ENCODE measurements at places on chromosomes 1 and 21.

DNA sequence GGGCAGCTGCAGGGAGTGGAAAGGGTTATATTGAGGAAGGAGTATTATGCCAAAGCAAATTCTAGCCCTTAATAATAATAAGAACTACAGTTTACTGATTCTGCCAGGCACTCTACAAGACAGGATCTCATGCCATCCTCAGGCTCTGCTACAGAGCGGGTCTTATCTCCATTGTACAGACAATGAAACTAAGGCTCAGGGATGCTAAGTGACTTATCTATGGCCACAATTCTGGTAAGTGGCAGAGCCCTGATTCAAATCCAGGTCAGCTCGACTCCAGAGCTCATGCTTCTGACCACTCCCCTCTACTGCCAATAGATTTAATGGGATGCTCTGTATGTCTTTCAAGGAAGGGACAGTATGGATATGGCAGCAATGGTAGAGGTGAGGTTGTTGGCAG lies 146.1 kb upstream of the CD34 start:
- no peak for DNase-seq

GRCh38 chr1:241924080-241924808 lies 33.3 kb upstream of the BECN2 start:
- no peak for DNase-seq

DNA sequence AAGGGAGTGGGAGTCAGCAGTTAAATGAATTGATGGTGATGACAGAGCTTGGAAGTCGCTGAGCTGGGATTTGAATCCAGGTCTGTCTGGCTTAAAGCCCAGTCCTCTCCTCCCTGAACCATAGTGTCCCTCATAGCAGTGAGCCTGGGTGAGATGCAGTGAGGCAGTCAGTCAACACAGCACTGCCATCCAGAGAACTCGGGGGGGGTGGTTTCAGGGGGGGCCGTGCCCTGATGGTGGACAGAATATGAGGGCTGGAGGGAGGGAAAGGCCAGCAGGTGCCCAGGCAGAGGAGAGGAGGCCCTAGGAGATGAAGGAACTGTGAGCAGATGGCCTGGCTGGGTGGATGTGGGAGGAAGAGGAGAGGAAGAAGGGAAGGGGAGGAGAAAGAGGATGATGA lies 405.6 kb downstream of the PTPRU start:
- no peak for DNase-seq

GRCh38 chr1:89701746-89702241 lies 68.9 kb downstream of the LRRC8C start:
- DNase-seq, result no peak

- peak; percentile 62 for DNase-seq
These were observed 506 bp downstream of the JUN start for GRCh38 chr1:58783090-58783992.

- DNase-seq, result no peak
These were observed 32.2 kb upstream of the GPR137B start for GRCh38 chr1:236110137-236110536.

DNA sequence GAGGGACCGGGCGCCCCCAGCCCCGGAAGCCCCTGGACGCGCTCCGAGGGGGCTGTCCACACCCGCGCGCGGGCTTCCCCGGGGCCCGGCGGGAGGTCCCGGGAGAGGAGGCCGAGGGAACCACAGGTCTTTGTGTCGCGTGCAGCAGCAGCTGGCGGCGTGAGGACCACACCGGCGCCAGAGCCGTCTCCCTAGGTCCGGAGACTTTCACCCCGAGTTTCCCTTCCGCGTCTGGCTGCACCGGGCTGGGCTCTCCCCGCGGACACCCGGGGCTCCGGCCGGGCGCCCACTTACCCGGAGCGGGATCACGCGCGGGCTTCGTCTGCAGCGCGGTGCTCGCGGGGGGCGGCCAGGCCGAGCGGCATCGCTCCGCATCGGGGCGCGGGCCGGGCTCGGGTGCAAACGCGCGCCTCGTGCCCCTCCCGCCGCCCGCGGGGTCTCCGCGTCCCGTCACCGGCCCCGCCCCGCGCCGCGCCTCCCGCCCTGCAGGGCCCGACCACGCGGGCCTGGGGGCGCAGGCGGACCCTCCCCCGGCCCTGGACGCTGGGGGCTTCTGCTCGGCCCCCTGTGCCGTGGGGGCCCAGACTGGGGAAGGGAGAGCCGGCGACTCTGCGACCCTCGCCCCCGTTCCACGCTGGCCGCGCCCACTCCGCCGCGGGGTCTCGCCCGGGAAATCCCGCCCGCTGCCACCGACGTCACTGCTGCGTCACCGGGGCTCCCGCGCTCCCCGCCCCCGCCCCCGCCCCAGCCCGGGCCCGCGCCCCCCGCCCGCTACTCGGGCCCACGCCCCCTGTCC lies at the start of gene GNG4:
TSS of gene GNG4 (minus strand) at position 417 of the 796 bp plus-strand sequence. CDS start 65,946 bp downstream, outside the sequence.
- peak; percentile 72 for DNase-seq

GRCh38 chr1:101482306-101482705 lies 245.5 kb downstream of the S1PR1 start:
- DNase-seq, result no peak

DNA sequence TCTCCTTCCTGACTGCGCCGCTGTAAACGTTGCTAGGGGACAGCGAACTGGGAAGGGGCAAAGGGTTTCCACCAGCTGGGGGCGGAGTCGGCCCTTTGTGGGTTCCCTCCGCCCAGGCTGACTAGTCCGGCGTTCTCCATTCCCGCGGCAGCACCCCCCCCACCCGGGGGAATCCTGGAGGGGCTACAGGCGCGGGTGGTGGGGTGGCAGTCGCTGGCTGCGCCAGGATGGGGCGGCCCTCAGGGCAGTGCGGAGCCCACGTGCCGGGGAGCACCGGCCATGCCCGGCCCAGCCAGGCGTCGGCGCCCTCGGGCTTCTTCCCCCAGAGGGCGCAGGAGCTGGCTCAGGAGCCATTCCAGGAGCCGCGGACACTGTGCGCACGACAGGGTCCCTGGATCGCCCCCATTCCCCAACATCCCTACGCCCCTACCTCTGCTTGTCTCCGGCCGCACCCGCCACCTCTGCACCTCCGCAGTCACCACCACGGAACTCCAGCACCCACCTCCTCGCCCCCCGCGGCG lies 476 bp downstream of the BATF3 start:
- DNase-seq, result peak; percentile 61

DNA sequence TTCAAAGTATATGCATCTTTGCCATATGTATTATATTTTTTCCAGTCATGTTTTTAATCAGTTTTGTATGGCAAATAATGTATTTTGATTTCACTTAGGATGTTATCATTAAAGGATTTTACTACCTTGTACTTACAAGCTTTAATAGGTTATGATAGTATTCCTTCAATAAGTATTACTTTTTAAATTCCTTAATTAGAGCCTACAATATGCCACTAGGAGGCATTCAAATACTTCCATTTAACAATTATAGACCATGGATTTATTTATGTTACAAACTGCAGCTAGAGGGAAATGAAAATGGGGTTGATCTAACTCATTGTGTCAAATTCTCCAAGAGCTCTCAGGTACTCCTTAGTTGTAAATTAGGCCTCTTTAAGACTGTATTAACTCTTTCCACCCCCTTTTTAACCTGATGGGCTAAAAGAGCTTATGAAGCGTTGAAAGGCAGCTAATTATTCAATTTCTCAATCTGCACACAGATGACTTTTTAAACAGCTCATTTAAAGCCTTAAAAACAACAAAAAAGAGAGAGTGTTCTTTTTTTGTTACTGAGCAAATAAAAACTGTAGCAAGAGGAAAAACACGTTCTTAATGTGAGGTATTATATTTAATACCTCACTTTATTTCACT lies 156.2 kb downstream of the DENND1B start:
- DNase-seq, result peak; percentile 16

DNA sequence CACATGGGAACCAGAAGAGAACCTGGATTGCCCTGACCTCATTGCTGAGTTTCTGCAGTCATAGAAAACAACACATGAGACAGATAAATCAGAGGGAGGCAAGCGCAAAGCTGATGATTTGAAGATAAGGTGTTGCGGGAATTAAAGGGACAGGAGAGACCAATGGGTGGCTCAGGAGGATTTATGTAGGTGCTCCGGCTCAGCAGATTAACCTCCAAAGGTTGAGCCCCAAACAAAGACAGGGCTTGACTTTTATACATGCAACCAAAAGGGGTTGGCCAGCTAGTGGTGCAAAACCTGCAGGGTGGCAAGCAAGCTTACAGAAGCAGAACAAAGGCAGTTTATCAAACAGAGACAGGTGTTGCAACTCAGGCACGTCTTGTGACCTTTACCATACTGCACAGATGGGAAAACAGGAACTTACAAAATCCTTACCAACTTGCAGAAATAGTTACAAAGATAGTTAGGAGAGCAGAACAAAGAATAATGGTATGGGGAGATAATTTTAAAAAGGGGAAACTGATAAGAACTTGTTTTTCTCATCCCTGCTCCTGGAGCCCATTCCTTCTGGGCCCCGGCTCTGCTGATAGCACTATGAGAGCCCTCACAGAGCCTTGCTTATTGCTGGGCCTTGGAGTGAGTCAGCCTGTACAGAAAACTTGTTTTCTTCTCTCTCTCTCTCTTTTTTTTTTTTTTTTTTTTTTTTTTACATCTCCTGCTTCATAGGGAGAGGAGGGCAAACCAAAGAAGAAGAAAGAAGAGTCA lies 93.6 kb downstream of the SNRPE start:
- DNase-seq, result no peak

GRCh38 chr21:31556662-31557061 lies 102.8 kb upstream of the SOD1 start:
- DNase-seq, result no peak

DNA sequence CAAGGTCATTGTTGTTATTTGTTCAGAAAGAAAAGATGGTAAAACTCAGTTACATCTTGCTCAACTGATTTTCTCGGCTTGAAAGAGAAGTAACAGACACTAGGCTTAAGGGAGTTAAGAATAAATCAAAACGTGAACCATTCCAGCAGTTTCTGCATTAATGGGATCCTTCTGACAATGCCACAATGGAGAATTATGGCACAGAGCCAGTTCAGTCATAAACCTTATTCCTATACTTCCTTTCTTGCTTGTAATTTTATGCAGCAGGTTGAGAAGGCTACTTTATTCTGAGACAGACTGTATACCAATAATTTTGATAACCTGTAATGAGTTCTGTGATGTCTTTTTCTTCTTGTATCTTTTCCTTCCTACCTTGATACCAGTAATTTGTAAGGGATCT lies 167.0 kb downstream of the C1orf21 start:
- no peak for DNase-seq

DNA sequence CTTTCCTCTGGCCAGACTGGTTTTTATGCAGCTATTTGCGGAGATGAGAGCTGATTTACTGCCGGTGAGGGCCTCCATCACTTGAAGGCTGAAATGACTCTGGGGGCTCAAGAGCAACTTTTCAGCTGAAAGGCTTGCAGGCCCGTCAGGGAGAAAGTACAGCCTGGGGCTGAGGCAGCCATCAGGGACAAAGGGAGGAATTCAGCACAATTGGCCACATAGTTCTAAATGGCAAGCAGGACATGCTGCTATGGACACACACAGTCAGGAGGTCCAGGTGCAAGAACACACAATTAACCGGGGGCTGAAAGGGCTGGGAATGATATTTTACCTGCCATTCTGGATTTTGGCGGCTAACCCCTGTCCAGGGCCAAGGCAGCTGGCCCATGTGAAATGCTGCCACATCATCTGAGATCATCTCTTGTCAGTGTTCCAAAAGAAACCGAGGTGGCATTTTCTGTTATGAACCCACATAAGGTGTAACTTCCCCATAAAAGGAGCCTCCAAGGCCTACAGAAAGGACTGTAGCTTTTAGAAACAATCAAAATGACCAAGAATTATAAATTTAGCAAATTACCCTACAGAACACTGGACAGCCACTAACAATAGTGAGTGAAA lies 58.2 kb downstream of the LMX1A start:
- no peak for DNase-seq

DNA sequence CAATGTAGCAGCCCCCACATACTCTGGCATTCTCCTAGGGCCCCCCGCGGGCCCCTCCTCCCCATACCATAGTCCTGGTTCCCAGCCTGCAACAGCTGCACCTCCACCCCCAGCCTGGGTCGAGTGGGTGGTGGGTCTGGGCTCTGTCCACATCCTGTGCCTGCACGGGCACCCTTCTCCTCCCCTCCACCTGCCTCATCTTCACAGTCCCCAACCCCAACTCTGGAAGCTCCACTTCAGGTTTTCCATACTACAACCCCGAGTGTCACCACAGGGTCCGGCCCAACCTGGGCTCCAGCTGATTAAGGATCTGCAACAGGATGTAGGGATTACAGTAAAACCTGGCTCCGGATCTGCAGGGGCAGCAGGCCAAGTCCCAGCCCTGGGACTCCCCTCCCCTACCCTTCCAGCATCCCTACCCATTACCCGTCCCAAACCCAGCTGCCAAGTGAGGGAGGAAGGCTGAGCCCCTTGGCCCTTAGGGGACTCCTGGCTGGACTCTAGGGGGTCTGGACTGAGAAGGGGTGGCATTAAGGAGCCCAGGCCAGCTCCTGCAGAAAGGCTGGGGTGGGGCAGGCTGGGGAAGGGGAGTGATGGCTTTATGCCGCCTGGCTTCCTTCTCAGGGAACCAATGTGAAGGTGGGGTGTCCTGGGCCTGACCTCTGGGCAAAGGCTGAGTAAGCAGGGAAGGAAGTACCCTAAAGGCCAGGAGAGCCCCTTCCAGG lies 116.8 kb downstream of the CASZ1 start:
- no peak for DNase-seq

GRCh38 chr1:184189361-184189760 lies 137.8 kb downstream of the TSEN15 start:
- DNase-seq, result no peak

GRCh38 chr1:65259816-65260215 lies 49.5 kb upstream of the DNAJC6 start:
- DNase-seq, result no peak

- no peak for DNase-seq
These were observed 60.7 kb downstream of the ACOT7 start for GRCh38 chr1:6332821-6333220.

DNA sequence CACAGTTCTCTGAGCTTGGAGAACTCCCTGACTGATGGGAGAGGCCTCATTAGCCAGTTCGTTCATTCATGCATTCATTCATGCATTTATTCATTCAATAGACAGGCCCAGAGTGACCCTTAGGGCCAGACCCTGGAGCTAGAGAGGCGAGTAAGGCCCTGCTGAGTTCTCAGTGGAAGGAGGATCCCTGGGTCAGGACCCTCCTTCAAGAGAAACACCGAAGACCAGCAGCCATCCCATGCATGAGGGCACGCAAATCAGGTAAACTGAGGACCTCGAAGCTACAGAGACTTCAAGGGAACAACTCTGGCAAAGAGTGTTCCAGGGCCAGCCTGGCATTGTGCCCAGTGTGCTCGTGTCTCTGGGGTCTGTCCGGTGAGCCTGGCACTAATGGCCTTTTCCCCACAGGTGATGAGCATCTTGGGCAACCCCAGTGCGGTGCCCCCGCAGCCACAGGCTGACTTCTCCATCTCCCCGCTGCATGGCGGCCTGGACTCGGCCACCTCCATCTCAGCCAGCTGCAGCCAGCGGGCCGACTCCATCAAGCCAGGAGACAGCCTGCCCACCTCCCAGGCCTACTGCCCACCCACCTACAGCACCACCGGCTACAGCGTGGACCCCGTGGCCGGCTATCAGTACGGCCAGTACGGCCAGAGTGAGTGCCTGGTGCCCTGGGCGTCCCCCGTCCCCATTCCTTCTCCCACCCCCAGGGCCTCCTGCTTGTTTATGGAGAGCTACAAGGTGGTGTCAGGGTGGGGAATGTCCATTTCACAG lies 104.8 kb downstream of the PAX7 start:
- DNase-seq, result no peak

Data from NCI-H774 (cell line).